ENCODE measurements at places on chromosomes 11 and 22.

DNA sequence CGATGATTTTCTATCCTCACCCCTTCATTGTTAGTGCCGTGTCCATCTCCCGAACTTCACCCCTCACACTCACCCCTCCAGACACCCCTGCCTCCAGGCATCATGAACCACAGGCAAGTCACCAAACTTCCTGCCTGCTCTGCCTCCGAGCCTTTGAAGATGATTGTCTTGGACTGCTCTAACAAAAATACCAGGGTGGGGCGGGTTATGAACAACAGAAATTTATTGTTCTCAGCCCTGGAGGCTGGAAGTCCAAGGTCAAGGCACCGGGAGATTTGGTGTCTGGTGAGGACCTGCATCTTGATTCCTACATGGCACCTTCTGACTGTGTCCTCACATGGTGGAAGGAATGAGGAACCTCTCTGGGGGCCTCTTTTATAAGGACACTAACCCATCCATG, 1508.3 kb downstream of the TBC1D22A start:
- DNase-seq: no peak

DNA sequence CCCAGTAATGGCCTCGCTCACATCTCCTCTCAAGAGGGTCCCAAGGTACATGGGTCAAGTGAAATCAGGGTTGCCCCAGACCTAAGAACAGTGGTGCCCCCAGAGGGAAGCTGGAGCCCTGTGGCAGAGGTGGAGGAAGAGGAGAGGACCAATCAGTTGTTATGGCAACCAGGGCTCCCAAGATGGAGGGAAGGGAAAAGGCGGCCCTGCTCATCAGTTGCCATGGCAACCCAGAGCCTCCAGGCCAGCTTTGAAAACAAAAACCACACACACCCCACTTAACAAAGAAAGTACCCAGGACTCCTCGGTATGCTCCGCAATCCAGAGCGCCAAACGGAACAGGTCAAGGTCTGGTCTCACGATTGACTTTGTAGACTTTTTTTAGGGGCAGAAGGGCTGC, 53.5 kb upstream of the SLC35C1 start:
- no peak for DNase-seq

GRCh38 chr11:10694486-10695239, 1.1 kb upstream of the IRAG1 start:
- DNase-seq: no peak

DNA sequence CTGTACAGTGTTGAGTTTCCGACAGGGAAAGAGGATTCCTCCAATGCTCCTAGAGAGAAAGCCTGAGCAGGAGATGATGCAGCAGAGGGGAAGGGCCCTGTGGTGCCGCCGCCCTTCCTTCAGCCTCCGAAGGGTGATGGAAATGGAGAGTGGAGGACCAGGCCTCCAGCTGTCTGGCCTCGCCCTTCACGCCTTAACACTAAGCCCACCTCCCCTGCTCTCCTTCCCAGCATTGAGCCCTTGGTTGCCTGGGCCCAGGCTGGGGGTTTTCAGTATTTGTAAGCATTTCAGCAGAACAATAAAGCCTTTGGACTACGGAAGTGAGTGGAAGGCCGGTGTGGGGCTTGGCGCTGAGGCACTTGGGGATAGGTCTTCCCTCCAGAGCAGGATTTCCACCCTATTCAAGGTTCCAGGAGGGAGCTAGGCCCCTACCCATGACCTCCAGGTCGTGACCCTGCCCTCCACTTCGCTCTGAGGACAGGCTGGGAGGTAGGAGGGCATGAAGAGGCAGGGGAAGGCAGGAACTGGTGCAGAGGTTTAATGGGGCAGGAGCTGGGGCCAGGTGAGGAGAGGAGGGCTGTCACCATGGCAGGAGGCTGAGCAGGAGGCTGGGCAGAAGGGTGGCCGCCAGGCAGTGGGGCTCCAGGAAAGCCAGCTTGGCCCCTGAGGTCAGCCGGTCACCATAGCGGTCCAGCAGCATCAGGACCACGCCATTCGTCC, 21.6 kb downstream of the TREH start:
- no peak for DNase-seq

DNA sequence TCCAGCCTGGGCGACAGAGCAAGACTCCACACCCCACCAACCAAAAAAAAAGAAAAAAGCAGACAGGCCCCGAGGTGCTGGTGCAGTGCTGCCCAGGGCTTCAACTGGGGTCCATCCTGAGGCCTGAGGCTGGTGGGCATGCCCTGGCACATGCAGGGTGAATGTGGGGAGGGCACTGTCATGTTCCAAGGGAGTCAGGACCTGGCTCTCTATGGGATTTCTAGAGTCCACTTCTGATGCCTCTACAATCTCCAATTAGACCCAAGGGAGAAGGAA, 10.1 kb downstream of the CENPM start:
- no peak for DNase-seq

All from fibroblast of upper back skin (primary cell).